Ammon's horn (tissue), 1 donor: ENCODE measurements at places on chromosomes 11 and 22.

GRCh38 chr11:6129635-6130034, 22.2 kb downstream of the OR56B4 start:
- DNase-seq: no peak

DNA sequence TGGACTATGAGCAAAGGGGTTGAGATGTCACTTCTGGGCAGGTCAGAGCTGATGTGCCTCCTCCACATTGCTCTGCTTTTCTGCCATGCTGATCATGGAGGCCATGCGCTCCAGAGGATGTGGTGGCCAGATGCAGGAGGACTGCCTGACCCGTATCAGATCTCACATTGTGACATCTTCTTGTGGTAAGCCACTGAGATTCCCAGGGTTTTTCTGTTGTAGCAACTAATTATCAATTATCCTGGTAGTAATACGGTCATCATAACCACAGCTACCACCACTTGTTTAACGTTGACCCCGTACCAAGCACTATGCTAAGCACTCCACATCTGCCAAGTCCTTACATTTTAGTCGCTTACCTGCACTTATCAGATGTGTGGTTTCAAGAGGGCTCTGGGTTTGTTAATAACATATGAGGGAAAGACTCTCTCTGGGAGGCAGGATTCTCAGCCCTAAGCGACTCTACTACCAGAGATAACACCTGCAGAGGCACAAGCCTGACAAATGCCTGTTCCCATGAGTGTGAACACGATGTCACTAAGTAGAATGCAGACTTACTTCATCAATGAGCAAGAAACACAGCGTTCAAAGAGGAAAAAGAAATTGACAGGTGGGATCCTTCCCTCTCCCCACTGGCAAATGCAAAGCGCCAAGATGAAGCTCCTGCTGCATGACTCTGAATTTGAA, 63.6 kb upstream of the TIMP3 start:
- no peak for DNase-seq

GRCh38 chr11:130839981-130840666, 76.2 kb downstream of the SNX19 start:
- no peak for DNase-seq

DNA sequence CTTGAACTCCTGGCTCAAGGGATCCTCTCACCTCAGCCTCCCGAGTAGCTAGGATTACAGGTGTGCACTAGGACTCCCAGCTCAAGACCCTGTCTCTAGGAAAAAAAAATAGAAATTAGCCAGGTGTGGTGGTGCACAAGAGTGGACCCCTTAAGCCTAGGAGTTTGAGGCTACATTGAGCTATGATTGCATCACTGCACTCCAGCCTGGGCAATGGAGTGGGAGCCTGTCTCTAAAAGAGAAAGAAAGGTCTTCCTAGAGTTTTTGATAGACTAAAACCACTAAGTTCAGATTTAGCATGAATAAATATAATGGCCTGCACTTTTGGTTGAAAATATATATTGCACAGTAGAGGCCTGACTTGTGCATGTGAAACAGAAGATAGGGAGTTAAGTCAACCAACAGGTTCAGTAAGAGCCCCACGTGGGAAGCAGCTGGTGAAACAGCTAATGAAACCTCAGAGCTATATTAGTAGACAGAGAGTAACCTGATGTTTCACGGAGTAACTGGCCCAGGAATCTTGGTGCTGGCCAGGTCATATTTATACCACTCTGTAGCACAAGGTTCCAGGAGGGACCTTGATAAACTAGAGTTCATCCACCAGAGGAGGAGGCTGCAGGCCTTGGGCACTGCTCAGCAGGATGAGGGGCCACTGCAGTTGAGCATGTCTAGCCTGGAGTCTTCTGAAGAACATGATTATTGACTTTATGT, 4.6 kb upstream of the MICAL3 start:
- DNase-seq: no peak

- DNase-seq: no peak
Observed at GRCh38 chr11:3108183-3108721, 51.0 kb upstream of the CARS1 start.

DNA sequence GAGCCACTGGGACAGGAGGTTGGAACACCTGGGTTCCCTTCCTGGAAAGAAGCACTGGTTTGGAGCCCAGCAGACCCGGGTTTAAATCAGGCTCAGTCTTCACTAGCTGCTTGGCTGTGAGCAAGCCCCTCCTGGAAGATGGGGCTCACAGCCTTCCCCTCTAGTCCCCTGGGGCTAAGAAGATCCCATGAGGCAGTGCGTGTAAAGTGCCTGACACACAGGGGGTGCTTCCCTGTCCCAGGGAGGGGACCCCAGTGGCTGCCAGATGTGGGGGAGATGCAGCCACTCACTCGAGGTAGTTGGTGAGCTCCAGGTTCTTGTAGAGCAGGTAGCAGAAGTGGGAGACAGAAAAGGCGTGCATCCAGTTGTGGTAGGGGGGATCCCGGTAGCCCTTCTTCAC, 93.2 kb downstream of the PDE2A start:
- no peak for DNase-seq

GRCh38 chr11:94132152-94132558, 3.5 kb downstream of the PANX1 start:
- no peak for DNase-seq

DNA sequence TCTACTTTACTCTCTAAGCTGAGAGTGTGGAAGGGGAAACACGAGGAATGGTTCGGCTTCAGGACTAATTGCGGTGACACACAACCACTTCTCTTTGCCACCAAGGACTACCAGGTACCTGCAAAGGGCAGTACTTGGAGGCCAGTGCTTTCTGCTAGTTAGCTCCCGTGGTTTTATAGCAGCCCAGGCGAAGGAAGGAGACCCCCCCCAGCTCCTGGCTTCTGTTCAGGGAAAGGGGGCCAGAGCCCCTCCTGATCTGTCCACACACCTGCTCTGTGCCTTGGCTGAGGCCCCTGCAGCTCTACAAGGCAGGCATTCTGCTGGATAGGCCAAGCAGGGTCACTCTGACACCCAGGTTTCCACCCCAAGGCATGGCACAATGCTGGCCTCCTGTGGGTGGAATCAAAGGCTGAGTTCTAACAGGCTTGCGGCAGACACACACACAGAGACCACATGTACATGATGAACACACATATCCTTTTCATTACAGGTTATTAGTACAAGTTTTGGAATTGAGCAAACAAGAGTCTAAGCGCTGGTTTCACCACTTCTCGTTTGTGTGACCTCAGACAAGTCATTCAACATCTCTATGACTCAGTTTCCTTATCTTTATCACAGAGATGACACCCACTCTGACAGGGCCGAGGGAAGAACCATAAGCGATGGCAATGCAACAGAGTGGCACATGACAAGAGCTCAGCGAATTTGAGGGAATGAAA, 7.5 kb downstream of the SERPIND1 start:
- DNase-seq: no peak

DNA sequence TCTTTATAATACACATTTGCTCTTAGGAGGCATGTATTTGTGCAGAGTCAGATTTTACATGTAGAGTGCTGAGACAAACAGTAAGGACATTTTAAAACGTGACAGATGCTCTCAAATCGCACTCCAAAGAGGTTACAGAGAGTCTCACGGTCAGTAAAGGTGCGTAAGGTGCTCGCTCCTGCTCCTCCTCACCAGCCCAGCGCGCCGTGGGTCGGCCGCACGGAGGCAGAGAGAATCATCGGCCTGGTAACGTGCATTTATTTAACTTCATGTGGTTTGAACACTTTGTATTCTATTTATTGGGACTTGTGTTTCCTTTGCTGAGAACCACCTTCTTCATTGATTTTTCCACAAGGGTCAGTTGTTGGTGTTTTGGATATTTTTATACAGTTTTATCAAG, 900.1 kb downstream of the BRD1 start:
- no peak for DNase-seq
